ENCODE measurements at places on chromosomes 16 and 17.

DNA sequence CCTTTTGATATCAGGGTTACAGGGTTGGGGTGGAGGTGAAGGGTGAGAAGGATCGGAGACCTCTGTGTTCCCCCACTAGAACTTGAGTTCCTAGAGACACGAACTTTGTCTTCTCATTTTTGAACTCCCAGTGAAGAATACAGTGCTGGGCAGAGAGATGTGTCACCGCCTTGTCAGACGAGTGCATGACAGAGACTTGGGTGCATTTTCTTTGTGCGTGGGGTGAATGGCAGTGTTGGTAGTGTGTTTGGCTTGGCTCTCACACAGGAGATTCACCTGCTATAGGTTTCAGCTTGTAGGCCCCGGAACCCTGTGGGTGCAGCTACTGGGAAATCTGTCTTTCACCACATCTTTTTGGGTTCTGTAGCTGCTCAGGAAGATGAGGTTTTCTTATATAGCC, 40.0 kb upstream of the CCR7 start:
- no peak for DNase-seq

DNA sequence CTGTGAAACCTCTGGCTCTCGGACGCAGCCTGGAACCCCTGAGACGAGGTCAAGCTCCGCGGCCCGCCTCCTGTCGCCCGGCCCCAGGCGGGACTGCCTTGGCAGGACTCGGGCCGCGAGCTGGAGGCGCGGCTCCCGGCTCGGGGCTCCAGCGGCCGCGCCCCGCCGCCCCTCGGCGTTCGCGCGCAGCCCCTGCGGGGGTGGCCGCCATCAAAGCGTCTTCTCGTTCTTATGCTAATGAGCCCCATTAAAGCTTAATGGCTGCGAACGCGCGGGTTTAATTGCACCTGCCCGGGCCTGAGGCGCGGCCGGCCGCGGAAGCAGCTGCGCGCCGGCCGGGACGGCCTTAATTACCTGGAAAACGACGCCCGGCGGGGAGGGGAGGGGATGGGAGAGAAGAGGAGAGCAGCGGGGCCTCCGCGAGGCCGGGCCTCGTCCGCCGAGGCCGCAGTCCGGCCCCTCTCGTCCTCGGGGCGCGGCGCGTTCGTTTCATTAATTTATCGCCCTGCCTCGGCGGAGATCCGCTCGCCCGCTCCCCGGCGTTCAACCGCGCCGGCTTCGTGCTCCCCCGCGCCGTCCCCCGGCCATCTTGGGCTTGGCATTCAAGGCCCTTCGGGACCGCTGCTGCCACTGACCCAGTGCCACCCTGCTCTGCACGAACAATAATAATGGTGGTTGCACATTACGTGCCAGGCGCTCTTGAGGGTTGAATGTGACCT, 19.2 kb downstream of the RAI1 start:
- DNase-seq = no peak

GRCh38 chr17:19461116-19461515, 50.1 kb downstream of the RNF112 start:
- no peak for DNase-seq

- DNase-seq = no peak
Measured at GRCh38 chr17:17648762-17649161, 32.5 kb upstream of the RAI1 start.

DNA sequence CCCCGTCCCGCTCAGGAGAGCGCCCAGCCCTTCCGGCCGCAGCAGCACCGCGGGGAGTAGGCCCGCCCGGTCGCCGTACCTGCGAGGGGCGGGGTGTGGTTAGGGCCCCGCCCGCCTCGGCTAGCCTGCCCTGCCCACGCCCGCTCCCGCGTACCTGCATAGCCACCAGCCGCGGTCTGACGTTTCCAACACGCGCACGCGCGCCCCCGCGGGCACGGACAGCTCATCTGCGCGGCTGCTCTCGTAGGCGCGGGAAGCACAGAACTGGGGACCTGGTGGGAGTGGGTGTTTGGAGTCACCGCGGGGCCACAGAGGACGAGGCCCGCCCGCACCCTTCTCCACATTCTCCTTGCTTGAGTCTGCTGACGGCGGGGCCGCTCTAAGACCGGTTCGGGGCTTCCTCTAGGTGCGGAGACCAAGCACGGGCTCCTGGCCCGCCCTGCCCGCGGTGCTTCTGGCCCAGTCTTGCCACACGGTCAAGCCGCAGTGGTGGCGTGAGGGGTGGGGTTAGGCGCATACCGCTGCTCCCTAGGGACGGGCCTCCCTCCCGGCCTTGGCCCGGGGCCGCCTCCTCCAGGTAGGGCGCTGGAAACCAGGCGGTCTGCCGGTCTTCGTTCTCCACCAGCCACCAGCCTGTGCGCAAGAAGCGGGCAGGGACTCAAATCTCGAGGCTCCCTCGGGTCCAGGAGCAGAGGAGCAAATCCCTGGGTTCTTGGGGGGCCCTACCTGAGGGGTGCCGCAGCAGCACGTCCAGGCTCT, 1.8 kb downstream of the NOXO1 start:
- DNase-seq = no peak

DNA sequence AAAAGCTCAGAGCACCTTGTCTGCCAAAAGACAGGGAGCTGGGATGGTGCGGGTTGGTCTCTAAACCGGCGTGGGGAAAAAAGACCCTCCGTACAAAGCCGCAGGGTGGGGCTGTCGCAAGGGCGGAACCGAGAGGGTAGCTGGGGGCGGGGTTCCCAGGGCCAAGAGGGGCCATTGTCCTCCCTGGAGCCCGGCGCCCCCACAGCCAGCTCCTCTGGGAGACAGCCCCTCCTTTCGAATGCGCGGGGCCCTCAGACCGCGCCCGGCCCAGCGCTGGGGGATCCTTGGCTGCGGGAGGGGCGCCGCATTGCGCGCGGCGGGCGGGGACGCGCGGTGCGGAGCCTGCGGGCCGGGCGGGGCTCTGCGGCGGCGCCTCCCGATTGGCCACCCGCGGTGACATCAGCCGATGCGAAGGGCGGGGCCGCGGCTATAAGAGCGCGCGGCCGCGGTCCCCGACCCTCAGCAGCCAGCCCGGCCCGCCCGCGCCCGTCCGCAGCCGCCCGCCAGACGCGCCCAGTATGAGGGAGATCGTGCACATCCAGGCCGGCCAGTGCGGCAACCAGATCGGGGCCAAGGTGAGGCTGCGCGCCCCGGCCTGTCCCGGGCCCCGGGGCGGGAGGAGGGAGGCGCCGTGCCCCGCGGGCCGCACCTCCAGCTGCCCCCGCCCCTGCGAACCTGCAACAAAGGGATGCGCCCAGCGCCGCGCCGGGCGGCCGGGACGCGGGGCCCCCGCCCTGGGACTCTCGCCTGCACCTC, at the start of gene TUBB3:
TUBB3 (plus strand) TSS at position 459 of the 756 bp plus-strand sequence; CDS start at position 519, 60 bp downstream.
- no peak for DNase-seq

GRCh38 chr16:17027488-17028129, 443.2 kb downstream of the XYLT1 start:
- no peak for DNase-seq

- no peak for DNase-seq
Measured at GRCh38 chr17:57046749-57047148, 38.3 kb upstream of the AKAP1 start.

- DNase-seq = no peak
Measured at GRCh38 chr17:66230922-66231591, 1.8 kb upstream of the APOH start.

DNA sequence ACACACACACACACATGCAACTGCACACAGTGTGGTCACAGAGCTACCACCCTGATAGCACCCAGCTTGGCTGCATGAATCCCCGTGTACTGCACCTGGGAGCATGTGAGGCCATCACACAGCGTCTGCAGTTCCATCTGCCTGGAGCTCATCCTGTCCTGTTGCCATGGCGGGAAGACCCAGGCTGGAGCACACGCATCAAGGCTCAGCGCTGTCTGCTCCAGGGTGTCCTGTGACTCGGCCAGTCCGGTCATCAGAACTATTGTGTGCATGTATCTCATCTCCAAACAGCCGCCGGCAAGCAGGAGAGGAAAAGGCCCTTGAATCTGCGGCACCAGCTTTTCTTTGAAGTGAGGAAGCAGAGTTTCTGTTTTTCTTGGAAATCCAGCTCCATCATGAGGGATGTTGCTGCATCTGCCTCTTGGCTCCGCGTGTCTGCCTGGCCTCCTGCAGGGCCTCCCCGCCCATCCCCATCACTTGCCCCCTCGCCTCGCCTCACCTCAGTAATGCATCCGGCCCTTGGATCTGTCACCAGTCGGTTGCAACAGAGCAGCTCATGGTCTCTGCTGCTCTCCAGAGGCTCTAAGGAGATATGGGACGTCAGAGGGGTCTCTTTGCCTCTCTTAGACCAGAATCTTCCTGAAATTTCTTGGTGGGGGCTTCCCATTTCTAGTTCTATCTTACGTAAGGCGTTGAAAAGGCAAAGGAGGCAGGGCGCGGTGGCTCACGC, 23.7 kb downstream of the CACNG4 start:
- DNase-seq = no peak

DNA sequence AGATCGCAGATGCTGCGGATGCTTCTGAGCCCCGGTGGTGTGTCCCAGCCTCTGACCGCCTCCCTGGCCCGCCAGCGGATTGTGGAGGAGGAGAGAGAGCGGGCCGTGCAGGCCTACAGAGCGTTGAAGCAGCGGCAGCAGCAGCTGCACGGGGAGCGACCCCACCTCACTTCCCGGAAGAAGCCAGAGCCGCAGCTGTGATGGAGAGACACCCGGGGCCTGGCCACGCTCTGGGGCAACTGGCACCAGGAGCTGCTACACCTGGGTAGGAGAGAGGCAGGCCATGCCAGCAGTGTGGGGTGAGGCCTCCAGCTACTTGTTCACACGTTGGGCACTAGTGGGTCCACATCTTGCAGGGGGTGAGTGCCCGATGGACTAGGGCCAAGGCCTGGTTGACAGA, 6.0 kb downstream of the CCDC137 start:
- DNase-seq = no peak

DNA sequence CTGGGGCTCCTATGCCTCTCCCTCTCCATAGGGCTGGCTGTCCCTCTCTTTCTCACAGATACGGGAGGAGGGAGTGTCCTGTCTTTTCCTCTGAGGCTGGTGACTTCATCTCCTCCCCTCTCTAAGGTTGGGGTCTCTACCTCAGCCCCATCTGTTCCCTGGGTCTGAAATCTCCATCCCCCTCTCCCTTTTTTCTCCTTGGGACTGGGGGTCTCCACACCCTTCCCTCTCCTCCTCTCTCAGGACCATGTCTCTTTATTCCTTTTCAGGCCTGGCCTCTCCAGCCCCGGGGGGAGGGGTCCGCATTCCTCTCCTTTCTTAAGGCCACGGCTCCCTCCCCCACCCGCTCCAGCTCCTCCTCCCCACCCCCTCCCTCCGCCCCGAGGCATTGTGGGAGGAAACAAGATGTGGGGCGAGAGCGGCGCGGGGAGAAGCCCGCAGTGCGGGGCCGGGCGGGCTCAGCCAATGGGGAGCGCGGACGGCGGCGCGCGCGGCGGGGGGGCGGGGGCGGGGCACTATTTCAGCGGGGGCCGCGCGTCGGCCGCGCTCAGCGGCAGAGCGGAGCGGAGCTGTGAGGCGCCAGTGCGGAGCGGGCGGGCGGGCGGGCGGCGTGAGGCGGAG, at the start of gene DYNLL2:
DYNLL2 (plus strand) TSS at position 550 of the 621 bp plus-strand sequence. CDS start 3,672 bp downstream, outside the sequence.
- DNase-seq = peak; percentile 94

DNA sequence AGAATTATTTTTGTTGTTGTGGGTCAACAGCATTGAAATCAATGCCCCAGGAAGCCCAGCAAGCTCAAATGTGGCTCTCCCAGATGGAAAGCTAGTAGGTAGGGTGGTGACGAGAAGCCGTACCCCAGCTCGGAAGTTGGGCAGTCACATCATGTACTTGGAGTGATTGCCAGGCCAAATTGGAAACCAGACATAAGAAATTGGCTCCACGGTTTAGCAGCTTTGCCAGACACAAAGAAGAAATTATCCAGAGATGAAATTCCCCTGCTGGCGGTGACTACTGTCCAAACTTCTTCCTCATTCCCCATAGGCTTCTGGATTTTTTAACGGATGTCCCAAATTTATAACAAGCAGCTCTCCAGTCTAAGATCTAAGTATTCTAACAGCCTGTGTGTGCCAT, 95.9 kb downstream of the OR1D5 start:
- DNase-seq = no peak

GRCh38 chr16:67451704-67452435, 20.9 kb downstream of the HSD11B2 start:
- DNase-seq = no peak

DNA sequence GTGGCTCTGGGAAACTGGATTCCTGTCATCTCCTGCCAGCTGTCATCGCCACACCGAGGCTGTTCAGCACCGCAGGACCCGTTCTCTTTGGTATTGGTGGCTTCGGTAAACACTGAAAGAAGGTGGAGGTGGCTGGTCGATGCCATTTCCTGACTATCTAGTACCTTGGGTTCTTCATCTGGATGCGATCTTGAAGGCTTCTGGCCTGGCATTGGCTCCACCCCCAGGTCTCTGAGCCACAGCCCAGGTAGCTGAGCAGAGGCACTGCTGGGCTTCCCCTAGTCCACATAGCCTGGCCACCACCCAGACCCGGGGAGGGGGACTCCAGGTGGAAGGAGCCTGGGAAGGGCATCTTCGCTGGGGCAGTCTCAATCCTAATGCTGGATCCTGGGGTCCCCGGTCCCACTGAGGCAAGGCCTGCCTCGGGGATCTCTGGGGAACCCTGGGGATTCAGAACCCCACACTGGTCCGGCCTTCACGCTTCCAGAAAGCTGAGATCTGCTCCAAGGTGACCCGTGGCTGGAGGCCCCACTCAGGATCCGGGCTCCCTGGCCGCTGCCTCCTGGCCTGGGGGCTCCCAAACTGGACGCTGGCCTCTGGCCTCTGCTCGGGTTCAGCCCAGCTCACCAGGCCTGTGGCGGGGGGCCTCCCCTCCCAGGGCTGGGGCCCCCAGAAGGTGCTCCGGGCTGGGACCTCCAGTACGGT, 1.8 kb downstream of the C16orf54 start:
- DNase-seq = no peak

GRCh38 chr16:82995924-82996441, 369.2 kb downstream of the CDH13 start:
- no peak for DNase-seq
